ENCODE measurements at places on chromosomes 11 and 22.

DNA sequence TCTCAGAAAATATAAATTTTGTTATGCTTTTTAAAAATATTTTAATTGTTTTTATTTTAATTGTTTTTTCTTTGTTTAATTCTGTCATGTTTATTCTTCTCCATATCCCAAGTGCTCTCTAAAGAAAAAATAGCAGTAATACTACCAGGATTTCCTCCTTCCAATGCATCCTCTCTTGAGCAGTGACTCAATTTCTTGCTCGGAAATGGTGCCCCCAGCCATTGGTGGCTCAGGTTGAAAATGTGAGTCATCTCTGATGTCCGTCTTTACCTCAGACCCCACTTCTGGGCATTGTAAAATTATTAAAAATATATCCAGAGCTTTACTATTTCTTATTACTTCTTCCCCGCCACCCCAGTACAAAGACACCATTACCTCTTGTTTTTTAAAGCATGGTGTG is 898.5 kb downstream of the METTL15 start:
- H3K36me3 ChIP-seq: no peaks in the 10 kb centered on the region
- no peak for DNase-seq
- H3K4me1 ChIP-seq: no peaks in the 10 kb centered on the region
- no peak overlapping the region for H3K4me3 ChIP-seq
- no peaks in the 10 kb centered on the region for H3K27me3 ChIP-seq

DNA sequence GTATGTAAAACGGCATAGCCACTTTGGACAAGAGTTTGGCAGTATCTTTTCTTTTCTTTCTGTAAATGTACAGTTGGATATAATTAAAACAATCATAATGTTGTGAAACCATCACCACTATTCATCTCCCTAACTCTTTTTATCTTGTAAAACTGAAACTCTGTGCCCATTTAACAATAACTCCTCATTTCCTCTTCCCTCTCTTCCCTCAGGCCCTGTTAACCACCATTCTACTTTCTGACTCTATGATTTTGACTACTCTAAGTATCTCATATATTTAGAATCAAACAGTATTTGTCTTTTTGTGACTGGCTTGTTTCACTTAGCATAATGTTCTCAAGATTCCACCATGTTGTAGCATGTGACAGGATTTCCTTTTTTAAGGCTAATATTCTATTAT is 10.2 kb downstream of the SCUBE2 start:
- H3K4me1 ChIP-seq: no peaks in the 10 kb centered on the region
- H3K27ac ChIP-seq: no peak overlapping the region
- no peaks in the 10 kb centered on the region for H3K27me3 ChIP-seq

DNA sequence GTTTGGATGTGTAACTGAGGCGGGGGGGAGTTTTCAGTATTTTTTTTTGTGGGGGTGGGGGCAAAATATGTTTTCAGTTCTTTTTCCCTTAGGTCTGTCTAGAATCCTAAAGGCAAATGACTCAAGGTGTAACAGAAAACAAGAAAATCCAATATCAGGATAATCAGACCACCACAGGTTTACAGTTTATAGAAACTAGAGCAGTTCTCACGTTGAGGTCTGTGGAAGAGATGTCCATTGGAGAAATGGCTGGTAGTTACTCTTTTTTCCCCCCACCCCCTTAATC is 2.3 kb downstream of the MALAT1 start:
- H3K4me1 ChIP-seq: peaks cover 25% of the 10 kb centered on the region
- H3K36me3 ChIP-seq: peaks cover 60% of the 10 kb centered on the region
- no peaks in the 10 kb centered on the region for H3K27me3 ChIP-seq
- H3K27ac ChIP-seq: peak overlapping the region; percentile 97
- DNase-seq: no peak

- H3K27me3 ChIP-seq: no peaks in the 10 kb centered on the region
- DNase-seq: no peak
- no peak overlapping the region for H3K27ac ChIP-seq
- H3K4me3 ChIP-seq: no peak overlapping the region
These were observed 117.8 kb downstream of the FAM76B start for GRCh38 chr11:95671768-95672167.

- DNase-seq: no peak
- no peaks in the 10 kb centered on the region for H3K36me3 ChIP-seq
- no peaks in the 10 kb centered on the region for H3K4me1 ChIP-seq
- no peak overlapping the region for H3K27ac ChIP-seq
- H3K27me3 ChIP-seq: no peaks in the 10 kb centered on the region
These were observed 12.5 kb upstream of the PARVG start for GRCh38 chr22:44168206-44168605.

DNA sequence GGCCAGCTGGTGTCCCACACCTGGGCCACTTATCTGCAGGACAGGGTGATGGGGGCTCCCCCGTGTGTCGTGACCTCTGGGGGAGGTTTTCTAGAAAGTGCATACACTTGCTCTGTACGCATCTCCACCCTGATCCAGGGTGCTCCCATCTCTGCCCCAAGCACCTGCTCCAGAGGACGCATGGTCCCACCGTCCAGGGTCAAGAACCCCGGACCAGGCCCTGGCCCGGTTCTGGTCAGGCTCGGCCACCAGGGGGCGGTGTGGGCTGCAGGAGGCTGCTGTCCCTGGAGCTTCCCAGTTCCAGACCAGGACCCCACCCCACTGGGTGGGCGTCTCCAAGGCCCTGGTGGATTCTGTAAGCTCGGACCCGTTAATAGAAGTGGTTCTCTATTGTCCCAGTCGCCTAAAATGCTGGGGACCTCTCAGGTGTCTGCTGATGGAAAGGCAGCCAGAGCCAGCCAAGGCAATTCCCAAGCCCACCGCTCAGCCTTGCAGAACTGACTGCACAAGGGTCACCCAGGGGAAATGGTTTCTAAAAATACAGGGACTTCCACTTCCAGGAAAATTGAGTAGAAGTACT is 34.7 kb upstream of the SEPTIN5 start:
- no peaks in the 10 kb centered on the region for H3K36me3 ChIP-seq
- H3K4me1 ChIP-seq: no peaks in the 10 kb centered on the region
- peaks cover 12% of the 10 kb centered on the region for H3K27me3 ChIP-seq
- H3K4me3 ChIP-seq: no peak overlapping the region
- peak; percentile 54 for DNase-seq

DNA sequence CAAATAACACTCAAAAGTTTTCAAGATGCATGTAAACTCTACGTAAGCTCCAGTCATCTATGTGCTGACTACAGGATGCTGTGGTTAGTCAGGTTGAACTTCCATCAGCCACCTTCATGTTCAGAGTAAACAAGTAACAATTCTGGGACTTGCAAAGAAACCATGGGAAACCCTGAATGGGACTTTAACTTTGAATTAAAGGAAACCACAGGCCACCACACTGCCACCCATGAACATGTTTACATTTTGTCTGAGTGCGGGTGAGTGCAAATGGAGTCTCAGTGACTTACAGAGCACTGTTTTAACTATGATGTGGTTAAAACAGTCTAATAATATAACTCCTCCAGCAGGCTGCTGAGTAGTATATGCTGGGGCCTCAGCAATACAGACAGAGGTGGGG is 12.9 kb upstream of the SYTL2 start:
- no peak overlapping the region for H3K27ac ChIP-seq
- H3K27me3 ChIP-seq: no peaks in the 10 kb centered on the region
- no peaks in the 10 kb centered on the region for H3K4me1 ChIP-seq
- DNase-seq: no peak

- DNase-seq: no peak
- no peaks in the 10 kb centered on the region for H3K36me3 ChIP-seq
- H3K4me1 ChIP-seq: no peaks in the 10 kb centered on the region
- no peaks in the 10 kb centered on the region for H3K27me3 ChIP-seq
These were observed 64.5 kb downstream of the MACROD1 start for GRCh38 chr11:64101461-64101860.

GRCh38 chr11:92888696-92889095 is 80.8 kb upstream of the MTNR1B start:
- no peak overlapping the region for H3K27ac ChIP-seq
- no peaks in the 10 kb centered on the region for H3K36me3 ChIP-seq
- H3K4me3 ChIP-seq: no peak overlapping the region
- H3K4me1 ChIP-seq: no peaks in the 10 kb centered on the region
- DNase-seq: no peak

GRCh38 chr22:20305894-20306645 is 13.8 kb downstream of the DGCR6L start:
- H3K27ac ChIP-seq: no peak overlapping the region
- no peaks in the 10 kb centered on the region for H3K36me3 ChIP-seq
- H3K4me3 ChIP-seq: no peak overlapping the region

DNA sequence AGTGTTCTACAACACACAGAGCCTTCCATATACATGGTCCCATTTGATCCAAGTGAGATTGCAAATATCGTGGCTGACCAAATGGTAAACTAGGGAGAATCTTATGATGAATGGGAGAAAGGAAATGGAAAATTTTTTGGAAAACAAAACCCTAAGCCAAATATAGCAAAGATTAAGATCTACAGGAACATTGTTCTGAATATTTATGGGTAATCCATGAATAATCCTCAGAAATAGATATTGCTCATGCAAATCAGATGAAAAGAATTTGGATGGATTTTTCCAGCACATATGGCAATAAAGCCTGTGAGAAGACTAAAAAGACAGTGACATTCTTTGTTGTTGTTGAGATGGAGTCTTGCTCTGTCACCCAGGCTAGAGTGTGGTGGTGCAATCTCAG is 21.7 kb upstream of the PRDM10 start:
- DNase-seq: no peak
- H3K4me3 ChIP-seq: no peak overlapping the region
- H3K27ac ChIP-seq: no peak overlapping the region
- no peaks in the 10 kb centered on the region for H3K36me3 ChIP-seq
- no peaks in the 10 kb centered on the region for H3K4me1 ChIP-seq

All from adrenal gland (tissue), 19 donors.